PC-9 (cell line): ENCODE measurements at places on chromosomes 2 and 18. TPM values are rescaled to one million over a fixed set of nuclear protein-coding genes. Genes with fewer than 3 reads are reported as not detected.

CSRNP3 gene
- total RNA-seq, result 0.41 and 0.85 TPM in 2 replicates

MC4R gene
- total RNA-seq, result not detected in 2 replicates

CRYBA2 gene
- total RNA-seq, result not detected in 2 replicates

THOC1 gene
- 50.8 and 55.6 TPM in 2 replicates for total RNA-seq

APOB gene
- not detected in 2 replicates for total RNA-seq

M1AP gene
- total RNA-seq, result 4.5 and 7.7 TPM in 2 replicates

ADD2 gene
- 3.5 and 3.8 TPM in 2 replicates for total RNA-seq

C2orf78 gene
- not detected in 2 replicates for total RNA-seq
